ENCODE measurements at places on chromosomes 1 and 21.

DNA sequence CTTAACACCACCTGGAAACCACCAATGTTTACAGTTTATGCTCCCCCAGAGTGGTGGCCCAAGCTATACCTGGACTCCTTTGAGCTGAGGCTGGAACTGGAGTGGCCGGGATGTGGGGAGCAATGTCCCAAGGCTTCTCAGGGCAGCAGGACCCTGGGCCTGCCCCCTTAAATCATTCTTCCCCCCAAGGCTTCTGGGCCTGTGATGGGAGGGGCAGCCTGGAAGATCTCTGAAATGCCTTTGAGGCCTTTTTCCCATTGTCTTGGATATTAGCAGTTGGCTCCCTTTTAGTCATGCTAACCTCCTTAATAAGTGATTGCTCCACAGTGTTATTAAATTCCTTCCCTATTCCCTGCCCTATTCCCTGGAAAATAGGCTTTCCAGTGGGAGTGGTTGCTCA lies 185.8 kb downstream of the HS2ST1 start:
- no peak for DNase-seq

- DNase-seq, result no peak
Observed at GRCh38 chr1:30807318-30808066, 49.9 kb upstream of the LAPTM5 start.

- DNase-seq, result no peak
Observed at GRCh38 chr1:93715529-93716126, 34.0 kb upstream of the BCAR3 start.

GRCh38 chr1:223678841-223679240 lies 13.3 kb upstream of the CAPN8 start:
- no peak for DNase-seq

DNA sequence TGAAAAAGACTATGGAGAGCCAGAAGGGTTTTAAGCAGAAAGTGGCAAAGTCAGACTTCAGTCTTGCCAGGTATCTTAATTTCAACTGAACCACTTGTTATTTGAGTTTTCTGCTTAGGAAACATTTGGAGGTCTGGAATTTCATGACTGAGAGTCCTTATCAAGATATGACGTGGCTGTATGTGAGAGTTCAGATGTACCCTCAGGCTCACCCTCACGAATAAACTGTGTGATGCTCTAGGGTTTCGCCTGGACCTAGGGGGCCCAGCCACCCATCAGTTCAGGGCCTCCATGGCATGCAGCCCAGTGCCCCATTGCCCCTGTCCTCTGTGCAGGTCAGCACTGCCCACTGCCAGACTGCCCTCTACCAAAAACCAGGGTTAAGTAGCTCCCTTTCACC lies 30.6 kb upstream of the TADA1 start:
- no peak for DNase-seq

GRCh38 chr1:110176299-110176956 lies 26.1 kb downstream of the SLC6A17 start:
- DNase-seq, result peak; percentile 65

All from hypothalamus (tissue), 51 donors.